Activated CD4-positive, alpha-beta T cell treated with anti-CD3 and anti-CD28 coated beads, Interleukin-2, amount 10 ng/mL, durations not matched to agents 7 days and 5 days (primary cell): ENCODE measurements at places on chromosomes 1 and 21.

DNA sequence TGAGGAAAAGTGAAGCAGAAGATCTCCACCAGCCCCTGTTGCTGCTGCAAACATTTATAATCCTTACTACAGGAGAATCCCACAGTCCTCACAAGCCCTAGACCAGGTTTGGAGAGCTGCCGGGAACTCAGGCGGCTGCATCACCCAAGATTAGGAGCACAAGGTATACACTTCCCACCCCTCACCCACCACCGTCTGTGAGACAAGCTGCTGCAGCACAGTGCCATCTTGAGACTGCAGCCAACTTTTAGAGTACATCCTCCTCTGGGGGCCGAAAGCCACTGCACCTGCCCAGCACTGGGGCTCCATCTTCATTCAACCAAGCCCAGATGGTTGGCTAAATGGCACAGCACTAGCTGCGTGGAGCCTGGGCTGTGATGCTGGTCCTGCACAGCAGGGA lies 13.8 kb downstream of the OLFML3 start:
- no peak for DNase-seq

- peak; percentile 86 for DNase-seq
Measured at GRCh38 chr1:205440476-205441317, 15.1 kb downstream of the BLACAT1 start.

DNA sequence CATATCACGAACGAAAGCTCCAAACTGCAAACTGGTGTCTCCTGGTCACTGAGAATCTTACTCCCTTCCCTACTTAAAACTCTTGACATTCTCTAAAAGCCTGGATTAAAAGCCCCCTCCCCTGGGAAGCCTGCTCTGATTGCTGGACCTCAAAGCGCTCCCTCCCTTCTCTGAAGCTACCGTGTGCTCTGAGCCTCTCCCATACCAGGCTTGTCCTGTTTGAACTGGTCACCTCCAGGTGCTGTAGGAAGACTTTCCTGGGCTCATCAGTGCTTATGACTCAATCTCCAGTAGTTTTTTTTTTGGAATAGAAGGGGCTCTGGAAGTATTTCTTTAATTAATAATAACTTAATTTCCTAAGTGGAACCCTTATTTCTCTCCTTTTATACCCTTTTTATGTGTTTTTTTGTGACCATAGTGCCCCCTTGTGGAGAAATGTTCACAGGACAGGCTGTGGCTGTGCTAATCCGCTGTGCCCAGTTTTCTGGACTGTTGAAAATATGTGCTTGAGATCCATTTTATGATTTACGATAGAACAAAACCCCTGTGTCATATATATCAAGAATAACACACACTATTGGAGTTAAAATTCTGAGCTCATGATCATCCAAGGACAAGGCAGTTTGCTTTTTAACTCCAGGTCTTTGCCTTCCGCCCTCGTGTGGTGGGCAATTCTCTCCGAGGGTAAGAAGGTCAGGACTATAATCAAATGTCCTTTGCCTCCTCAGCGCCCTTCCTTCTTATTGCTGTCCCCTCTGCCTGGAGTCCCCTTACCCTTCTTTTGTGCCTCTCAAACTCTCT lies 16.9 kb downstream of the MTARC1 start:
- DNase-seq: peak; percentile 33

DNA sequence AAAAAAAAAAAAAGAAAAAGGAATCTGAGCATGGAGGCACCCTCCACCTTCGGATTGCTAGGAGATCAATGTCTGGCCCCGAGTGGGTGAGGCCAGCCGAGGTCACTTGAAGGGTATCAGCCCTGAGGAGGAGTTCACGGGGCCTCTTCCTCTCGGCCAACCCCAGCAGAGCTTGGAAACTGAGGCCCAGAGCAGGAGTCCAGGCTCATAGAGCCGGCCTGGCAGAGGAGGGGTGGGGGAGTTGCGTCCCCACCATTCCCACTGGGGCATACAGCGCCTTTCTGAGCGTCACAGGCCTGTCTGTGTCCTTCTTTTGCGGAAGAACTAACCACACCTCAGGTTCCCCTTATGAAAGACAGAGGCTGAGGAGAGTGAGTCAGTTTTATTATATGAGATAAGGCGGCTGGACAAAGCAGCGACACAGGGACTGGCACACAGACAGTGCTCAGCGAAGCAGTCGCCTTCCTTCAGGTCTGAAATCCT lies 17.1 kb upstream of the EPHA2 start:
- DNase-seq: no peak

DNA sequence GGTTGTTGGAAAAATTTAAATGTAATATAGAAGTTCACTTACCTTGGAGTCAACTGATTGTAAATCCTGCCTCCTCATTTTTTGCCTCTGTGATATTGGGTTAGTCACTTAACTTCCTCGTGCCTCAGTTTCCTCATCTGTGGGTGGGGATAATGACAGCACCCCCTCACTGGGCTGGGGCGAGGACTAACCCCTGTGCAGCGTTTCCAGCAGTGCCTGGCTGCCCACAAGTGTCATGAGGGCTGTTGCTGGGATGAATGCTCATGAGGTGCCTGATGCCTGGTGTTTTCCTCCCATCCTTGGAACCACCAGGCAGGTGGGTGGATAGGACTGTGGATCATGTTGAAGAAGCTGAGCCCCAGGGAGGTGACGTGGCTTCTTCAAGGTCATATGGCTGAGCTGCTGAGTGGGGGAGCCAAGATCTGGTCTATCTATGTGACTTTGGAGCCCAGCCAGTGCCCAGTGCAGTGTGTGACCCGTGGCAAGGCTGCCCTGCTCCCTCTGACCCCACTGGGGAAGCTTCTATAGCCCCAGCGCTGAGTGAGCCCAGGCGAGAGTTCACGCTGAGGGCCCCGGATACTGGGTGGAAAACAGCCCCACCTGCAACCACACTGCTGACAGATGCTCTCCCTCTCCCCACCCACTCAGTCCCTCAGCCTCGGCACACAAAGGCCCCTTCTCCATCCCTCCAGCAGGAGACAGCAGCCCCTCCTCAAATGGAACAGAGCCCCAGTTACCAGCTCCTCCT lies 446.0 kb downstream of the PTPRU start:
- no peak for DNase-seq

DNA sequence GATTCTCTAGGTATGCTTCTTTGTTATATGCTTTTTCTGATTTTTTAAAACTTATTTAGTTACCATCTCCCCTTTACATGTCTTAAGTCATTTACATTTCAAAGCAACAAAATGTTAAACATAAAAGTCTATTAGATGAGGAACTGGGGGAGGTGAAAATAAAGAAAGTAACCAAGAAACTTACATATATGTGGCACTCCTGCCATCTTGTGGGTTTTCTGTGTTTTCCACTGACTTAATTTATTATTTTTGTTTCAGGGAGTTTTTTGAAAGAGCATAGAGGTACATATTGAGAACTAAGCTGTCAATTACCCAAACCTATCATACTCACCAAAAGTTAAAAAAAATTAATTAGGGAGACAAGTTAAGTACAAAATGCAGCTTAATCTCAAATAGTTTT lies 1531.1 kb downstream of the MRPL39 start:
- DNase-seq: no peak

- no peak for DNase-seq
Measured at GRCh38 chr1:193697776-193698175, 511.4 kb upstream of the B3GALT2 start.

DNA sequence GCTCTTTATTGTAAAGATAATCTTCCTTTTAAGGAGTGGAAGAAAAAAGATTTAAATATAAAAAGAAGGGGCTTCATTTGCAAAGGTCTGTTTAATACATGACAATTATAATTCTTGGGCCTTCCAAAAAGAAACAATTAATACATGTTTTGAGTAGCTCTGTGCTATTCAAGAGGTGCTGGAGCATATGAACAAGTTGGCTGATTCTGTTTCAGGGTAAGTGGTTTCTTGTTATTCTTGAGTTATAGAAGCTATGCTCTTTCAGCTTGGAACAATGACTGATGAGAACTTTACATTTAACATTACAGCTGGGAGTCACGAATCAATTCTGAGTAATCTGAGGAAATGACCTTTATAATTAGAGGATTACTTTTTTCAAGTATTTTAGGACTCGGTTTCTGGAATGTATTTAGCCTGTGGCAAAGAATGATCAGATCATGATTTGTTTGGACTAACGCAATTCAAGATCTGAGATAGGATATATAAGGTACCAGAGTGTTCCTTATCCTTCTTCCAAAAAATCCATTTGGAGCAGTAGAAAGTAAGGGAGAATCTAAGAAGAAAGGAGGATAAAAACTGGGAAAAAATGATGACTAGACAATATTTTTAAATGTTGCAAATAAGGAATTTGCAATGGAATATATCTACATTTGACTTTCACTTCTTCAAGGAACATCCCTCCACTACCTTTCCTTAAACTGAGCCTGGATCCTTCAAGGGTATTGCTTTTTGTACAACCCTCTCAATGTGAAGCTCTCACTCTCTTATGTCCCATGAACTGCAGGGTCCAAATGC lies 77.1 kb upstream of the KCTD3 start:
- DNase-seq: no peak

DNA sequence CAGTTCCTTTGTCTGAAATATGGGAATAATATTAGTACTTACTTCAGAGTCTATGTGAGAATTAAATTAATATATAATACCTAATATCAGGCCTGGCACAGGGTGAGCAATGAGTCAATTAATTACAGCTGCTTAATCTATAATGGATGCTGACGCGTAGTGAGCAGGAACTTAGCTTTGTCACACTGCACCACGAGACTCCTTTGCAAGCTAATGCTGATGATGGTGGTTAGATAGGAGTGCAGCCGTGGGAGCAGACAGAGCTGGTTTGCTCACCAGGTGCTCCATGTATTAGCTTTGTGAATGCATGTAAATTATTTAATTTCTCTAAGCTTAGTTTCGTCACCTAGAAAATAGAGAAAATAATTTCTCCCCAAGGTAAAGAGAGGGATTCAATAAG lies 35.1 kb downstream of the KCNJ15 start:
- DNase-seq: no peak

DNA sequence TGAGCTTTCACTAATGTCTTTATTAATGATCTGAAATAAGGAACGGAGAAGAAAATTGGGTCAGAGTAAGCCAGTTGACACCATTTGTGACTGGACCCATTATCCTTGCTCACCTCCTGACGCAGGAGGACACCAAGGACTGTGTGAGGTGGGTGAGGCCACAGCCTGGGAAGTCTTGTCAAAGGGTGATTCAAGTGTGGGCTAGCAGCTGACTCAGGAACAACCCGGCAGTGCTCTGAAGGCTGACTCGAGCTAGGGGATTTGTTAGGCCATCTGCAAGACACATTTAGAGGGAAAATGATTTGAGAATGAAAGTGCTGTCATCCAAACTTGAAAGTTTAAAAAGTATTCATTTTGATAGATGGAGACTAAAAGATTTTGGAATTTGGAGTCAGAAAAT lies 21.2 kb downstream of the PRRX1 start:
- no peak for DNase-seq

DNA sequence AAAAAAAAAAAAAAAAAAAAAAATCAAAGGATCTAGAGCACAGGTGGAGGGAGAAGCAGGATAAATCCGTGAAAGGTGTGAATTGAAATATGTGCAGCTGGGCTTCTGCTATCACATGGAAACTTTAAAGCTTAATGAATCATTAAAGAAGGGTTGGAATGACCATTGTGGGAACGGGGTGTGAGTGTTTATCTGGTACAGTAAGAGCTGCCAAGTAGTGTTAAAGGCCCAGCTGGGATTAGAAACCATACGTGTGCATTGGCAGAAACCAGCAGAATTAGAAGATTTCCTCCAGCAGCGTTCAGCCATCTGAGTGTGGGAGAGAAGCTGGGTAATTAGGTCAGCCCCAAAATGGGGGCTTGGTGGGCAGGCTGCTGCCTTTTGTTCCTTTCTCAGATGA lies 13.5 kb downstream of the FALEC start:
- no peak for DNase-seq

DNA sequence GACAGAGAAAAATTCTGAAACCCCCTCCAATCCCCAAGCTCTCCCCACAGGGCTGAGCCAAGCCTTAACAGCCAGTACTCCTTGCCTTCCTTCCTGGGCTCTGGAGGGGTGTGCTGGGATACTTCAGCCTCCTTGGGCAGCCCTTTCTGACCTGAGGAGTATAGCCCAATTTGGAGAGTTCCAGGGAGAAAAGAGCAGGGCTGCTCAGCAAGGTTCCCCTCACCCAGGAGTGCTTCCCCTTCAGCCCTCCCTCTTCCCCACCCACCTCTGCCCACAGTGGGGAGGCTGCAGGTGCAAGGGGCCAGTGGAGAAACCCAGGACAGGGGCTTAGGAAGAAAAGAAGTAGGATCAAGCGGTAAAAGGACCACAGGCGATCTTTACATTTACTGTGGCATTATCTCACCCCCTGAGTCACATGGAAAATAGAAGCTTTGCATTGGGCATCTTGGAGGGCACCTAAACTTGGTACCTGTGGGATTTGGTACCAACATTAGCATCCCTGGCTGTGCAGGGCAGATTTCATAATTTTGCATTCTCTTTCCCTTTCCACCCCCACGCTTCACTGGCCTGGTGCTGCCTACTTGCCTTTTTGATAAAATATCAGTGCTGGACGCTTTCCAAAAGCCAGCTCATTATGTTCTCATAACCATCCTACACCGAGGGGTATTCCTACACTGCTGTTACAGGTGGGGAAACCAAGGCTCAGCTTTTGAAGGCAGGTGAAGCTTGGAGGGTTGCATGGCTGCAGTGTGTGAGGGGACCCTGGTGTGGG lies 2.8 kb upstream of the ADORA1 start:
- DNase-seq: no peak

DNA sequence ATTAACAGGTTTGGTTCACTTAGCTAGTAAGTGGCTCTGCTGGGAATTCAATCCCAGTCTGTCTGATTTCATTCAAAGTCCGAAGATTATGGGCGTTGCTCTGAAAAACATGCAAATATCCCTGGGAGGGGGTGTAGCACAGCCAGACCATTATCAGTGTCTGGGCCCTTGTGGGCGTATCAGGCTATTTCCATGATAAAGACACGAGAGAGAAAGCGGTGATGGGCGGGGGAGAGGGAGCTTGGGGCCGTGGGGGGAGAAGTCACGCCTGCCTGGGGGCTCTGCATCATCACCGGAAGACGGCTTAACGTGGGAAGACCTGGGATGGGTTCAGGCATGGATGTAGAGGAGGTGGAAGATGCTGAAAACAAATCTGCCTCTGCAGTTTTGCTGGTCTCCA lies 25.8 kb downstream of the IL6R start:
- DNase-seq: no peak

DNA sequence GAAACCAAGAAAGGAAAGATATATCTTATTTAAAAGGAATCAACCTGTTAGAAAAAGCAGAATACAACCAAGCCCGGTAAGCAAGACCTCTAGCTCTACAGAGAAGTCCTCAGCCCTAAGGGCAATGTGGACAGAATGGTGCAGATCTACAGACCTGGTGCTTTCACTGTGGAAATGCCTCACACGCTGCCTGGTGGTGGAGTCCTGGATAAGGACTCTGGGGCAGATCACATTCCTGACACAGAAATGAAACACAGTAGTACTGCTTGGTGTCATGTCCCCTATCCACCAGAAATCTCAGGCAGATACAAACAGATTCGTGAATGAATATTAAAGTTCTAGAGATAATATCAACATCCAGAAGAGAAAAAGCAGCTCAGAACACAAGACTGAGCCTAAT lies 6.8 kb downstream of the CNN3 start:
- no peak for DNase-seq
